ENCODE measurements at places on chromosomes 2 and 18.

DNA sequence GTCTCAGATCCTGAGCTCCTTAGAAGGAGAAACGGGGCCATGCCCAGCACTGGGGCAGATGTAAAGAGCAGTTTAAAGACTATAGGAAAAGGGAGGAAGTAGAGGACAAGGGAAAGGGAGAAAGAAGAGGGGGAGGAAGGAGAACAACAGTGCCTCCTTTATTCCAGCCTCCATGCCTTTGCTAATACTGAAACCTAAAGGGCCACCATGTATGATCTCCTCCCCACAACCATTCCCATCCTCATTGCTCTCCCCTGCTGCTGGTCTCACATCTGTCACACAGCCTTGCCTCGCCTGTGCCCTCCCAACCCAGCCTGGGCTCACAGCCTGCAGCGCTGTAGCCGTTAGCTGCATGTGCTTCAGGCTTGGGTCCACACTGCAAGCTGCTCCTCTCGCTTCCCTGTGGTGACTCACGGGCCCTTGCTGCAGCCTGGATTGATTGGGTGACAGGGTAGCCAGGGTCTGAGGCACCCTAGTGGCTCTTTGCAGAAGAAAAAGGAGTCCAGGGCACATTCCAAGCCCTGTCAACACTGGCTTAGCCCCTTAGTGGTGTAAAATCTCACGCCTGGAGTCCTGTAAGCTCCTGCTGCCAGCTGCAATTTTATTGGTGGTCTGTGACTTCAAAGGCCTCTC lies 281.9 kb downstream of the SRBD1 start:
- DNase-seq, result no peak

GRCh38 chr2:62050456-62051045 lies 145.1 kb downstream of the COMMD1 start:
- no peak for DNase-seq

GRCh38 chr2:211349031-211349430 lies 792.6 kb downstream of the CPS1 start:
- no peak for DNase-seq

DNA sequence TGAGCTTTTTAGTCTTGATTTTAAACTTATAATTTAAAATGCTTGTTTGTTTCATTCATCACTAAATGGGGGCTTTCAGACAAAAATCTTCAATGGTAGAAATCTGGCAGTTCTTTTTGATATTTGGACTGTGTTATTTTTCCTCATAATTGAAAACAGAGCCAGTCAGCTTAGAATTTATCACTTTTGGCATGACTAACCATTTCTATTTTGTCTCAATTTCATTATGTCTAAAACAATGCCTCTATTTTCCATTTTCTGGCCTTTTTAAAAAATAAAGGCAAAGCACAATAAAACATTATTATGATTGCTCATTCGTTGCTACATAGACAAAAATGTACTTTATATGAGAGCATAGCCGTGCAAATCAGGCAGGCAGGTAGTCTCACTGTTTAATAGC lies 434.5 kb downstream of the XIRP2 start:
- no peak for DNase-seq

GRCh38 chr2:147002256-147002655 lies 842.6 kb upstream of the ACVR2A start:
- no peak for DNase-seq

DNA sequence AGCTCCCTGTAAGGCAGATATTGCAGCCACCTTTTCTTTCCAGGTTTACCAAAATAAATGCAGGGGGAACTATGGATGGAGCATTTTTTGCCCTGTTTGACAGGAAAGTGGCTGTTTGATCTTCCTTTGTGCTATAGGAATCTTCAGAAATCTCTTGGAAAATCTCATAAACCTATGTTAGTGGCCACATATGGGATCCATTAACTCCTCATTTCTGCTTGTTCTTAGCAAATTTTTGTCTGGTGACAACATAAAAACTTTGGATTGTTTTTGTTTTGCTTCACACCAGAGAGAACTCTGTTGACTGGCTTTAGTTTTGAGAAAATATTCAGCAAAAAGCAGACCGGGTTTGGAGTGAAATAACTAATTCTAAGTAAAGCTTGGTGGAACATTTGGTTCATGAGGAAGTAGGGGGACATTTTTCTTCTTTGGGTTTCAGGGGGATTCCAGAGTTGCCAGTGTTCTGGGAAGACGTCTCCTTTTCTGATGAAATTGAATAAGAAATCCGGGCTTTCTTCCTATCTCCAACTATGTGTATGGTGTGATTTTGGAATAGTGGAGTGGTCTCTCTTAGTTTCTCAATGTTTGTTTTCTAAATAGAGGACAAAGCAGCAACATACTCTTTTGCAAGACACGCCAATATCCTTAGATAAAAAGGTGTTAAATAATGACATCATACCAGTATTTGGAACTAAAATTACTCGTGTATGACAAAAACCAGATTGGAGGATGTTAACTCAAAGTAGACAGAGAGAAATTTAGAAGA lies 174.4 kb downstream of the ICOS start:
- no peak for DNase-seq

- DNase-seq, result no peak
These were observed 251.3 kb downstream of the DYSF start for GRCh38 chr2:71704688-71705087.

DNA sequence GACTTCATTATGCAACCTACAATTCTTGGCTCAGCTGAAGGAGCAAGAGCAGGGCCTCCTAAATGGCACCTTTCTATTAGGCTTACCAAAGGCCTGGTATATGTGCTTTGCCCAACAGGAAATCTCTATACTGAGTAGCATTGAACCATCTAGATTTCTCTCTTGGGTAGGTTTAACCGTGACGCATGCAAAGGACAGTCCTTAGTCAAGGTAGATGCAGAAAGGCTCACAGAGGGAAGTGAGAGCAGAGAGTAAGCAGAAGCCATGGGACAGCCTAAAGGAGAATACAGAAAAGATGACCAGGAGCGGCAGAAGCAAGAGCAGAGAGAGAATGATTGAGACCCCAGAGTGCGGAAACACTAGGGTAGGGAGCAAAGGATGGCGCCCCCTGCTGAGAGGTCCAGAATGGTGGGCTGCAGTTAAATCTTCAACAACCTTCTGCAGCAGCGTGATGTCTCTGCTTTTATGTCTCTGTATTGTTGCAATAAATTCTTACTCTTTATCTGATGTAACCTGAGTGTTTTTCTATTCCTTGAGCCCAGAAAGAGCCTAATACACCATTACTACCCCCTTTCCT lies 4.7 kb upstream of the OSBPL1A start:
- no peak for DNase-seq

DNA sequence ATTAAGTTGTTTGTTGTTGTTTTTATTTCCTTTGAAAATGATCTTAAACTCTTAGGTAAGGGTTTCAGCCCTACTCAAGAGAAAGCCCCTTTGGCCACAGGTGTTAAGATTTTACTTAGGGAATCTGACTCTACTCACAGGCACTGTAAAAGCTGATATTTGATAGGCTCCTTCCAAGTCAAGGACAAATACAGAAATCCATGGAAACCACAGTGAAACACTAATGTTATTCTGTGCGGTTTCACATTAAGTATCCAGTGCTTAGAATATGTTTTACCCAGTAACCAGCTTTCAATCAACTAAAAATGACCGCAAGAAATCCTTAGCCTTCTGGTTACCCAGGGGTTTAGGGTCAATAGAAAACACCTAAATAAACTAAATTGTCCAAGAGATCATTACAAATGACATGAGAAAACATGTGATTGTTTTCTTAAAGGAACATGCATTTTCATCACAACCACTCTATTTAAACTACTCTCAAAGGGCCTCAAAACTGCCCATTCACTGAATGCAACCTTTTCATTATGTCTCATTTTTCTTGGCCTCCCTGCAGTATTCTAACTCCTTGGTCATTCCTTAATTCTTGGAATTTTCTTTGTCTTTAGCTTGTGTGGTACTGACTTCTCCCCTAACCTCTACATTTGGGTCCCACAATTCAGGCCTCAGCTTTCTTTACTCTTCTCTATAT lies 56.0 kb downstream of the CDH2 start:
- DNase-seq, result no peak

DNA sequence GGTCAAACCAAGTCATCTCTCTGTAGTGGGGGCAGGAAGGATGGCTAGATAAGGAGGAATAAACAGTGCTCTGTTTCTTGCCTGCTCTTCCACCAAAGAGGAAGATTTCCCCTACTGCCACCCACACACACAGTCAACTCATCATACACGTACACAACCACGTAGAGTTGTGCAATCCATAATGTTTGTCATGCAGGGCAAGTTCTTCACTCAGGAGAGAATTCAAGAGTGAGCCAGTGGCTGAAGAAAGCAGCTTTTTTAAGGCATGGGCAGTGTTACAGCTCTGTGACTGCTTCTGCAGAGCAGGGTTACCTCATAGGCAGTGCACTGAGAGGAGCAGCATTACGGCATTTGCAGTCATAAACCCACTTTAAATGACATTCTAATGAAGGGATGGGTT lies 283.0 kb downstream of the RND3 start:
- DNase-seq, result no peak

- no peak for DNase-seq
These were observed 207.1 kb downstream of the TDRD15 start for GRCh38 chr2:21330786-21331391.

DNA sequence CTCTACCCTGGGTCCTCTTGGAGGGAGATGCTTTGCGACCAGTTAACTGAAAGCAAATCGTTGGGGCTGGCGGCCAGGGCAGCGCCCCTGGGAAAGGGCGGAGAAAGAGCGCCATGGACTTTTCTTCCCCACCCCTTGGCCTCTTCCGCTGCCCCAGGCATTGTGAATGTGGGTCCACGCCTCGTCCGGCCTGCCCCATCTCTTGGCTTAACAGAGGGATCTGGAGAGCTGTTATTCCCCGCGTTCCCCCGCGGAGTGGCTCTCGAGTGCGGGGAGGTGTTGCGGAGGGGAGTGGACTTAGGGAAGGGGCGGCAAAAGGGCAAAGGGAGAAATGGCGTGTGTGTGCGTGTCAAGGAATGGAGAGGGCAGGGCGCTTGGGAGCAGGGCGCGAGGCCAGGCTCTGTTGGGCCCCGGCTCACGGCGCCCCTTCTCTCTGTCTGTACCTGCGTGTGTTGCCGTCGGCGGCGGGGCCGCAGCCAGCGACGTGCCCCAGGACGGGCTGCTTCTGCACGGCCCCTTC lies 6.6 kb downstream of the EMX1 start:
- no peak for DNase-seq

- DNase-seq, result peak; percentile 68
These were observed 46.9 kb downstream of the DNMT3A start for GRCh38 chr2:25294573-25295462.

DNA sequence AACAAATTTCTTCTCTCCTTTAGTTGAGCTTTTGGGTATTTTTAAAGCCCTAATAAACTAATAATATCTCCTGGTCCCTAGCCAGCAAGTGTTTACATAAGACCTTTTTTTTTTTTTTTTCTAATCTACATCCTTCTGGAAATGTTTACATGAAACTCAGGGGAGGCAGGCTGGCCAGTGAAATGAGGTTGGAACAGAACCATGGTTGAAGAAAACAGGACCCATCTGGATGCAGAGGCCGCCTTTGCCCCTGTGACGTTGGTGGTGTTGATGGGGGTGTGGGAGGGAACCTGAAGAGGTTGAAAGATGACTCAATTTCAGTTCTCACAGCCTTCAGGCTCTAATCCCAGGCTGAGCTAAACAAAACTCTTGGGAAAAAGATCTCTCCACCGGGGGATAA lies 118.5 kb downstream of the NRP2 start:
- DNase-seq, result no peak

- DNase-seq, result no peak
These were observed 96.3 kb downstream of the UPP2 start for GRCh38 chr2:158197940-158198339.

DNA sequence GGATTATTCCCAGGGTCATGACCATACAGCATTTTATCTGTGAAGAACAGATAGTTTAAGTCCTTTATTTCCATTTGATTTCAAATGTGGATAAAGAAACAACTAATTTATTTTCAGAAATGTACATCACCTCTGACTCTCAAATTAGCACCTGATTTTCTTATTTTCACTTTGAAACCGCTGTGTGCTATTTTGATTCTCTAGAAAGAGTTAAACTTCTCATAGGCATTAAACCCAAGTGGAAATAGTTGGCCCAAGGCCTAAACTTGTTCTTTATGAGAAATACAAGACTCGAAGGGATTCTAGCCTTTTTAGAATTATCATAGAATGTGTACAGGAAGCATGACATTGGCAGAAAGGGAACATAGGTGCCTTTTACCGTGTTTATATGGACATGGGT lies 41.5 kb upstream of the LTBP1 start:
- DNase-seq, result no peak

DNA sequence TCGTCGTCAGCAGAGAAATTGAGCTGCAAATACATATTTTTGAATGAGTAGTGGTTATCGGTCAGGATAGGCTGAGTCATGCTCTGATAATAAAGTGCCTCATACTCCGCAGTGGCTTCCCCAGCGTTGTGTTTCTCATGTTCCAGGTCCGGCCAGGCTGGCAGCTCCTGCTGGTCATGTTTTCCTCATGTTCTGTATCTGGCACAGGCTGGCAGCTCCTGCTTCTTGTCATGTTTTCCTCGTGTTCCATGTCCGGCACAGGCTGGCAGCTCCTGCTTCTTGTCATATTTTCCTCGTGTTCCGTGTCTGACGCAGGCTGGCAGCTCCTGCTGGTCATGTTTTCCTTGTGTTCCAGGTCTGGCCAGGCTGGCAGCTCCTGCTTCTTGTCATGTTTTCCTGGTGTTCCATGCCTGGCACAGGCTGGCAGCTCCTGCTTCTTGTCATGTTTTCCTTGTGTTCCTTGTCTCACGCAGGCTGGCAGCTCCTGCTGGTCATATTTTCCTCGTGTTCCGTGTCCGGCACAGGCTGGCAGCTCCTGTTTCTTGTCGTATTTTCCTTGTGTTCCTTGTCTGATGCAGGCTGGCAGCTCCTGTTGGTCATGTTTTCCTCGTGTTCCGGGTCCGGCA lies 148.9 kb downstream of the ATP9B start:
- no peak for DNase-seq

DNA sequence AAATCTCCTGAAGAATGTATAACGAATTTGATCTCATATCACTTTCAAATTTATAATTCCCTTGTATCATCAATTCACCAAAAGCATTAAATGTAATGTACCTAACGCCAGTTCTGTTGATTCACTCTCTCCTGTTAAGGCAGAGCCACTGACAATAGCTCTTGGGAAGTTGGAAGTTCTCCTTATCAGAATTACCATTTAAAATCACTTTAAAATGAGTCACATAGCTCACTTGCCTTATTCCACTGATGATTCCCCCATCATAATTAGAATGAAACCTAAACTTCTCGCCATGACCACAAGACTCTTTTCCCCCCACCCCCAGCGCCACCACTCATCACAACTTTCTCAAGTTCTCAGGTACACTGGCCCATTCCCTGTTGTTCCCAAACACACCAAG lies 117.1 kb downstream of the PID1 start:
- DNase-seq, result no peak

- DNase-seq, result no peak
These were observed 469.3 kb upstream of the MEX3C start for GRCh38 chr18:51666763-51667191.

DNA sequence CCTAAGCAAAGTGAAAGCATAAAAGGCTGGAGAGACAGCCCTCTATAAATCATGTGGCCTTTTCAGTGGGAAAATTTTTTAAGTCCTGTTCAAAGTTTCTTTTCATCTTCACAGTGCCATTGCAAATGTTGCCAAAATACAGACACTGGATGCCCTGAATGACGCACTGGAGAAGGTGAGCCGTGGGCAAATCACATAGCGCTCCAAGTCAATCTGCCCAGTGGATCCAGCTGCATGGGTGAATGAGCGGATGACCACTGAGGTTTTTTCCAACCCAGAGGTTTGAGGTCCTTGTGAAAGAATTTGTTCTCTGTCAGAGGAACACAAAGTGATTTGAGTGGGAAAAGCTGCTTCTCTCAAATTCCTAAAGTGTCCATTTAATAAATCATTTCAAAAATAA lies 11.8 kb downstream of the DAPL1 start:
- no peak for DNase-seq
